Suprapubic skin (tissue), 4 donors: ENCODE measurements at places on chromosomes 1 and 21.
A peak's percentile ranks its signal among the peaks of the same experiment; 100 is the strongest.

GRCh38 chr1:228373681-228374571 is 32.7 kb downstream of the TRIM11 start:
- DNase-seq = peak; percentile 58

GRCh38 chr1:184300446-184300845 is 86.4 kb upstream of the C1orf21 start:
- DNase-seq = no peak

GRCh38 chr1:217196616-217197015 is 434.3 kb downstream of the GPATCH2 start:
- DNase-seq = no peak

GRCh38 chr21:42158846-42159245 is 60.1 kb upstream of the ABCG1 start:
- DNase-seq = peak; percentile 54

DNA sequence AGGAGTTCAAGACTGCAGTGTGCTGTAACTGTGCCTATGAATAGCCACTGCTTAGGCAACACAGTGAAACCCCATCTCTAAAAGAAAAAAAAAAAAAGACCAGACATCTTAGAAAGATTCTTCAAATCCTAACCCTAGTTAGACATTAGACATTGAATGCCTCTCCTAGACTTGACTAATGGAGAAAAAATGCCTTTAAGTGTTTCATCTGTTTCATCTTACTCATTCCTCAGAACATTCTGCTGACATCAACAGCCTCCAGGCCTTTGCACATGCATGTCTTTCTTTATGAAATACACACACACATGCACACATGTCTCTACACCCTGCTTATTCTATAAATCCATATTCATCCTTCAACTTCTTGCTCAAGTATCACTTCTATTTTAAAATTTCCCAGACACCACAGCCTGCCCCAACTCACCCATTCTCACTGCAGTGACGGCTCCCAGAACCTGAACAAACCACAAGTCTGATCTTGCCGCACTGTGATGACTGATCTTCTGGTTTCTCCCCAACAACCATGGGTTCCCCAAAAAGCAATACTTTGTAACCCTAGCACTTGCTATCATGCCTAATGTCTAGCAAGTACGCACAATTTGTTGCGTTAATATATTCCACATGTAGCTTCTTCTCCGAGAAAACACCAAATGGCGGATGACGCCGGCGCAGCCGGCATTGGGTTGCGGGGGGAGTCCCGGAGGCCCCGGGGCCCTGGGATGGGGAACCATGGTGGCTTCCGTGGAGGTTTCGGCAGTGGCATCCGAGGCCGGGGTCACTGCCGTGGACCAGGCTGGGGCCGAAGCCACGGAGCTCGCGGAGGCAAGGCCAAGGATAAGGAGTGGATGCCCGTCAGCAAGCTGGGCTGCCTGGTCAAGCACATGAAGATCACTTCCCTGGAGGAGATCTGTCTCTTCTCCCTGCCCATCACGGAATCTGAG is 37.4 kb downstream of the LRRC52 start:
- no peak for DNase-seq

DNA sequence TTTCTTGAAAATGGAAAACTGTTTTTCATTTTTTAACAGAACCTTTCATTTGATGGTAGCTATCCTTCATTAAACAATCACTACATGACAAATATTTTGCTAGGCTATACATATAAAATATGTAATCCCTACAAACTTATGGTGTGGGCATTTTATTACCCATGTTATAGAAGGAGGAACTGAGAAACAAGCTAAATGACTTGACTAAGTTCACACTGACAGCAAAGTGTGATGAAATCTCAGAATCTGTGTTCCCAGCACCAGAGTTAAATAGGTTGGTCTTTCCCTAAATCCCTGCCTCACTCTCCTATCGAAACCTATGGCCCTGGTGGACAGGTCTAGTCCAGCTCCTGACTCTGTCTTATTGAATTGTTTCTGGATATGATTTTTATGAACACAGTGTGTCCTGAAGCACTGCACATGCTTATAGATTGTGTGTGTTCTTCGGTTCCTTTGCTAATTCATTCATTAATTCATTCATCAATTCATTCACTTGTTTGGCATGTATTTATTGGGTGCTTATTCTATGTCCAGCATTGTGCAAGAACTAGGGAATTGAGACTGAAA is 301.0 kb downstream of the GRIK1 start:
- DNase-seq = no peak

- DNase-seq = peak; percentile 67
These were observed 3.7 kb upstream of the FOXO6 start for GRCh38 chr1:41357451-41358101.

DNA sequence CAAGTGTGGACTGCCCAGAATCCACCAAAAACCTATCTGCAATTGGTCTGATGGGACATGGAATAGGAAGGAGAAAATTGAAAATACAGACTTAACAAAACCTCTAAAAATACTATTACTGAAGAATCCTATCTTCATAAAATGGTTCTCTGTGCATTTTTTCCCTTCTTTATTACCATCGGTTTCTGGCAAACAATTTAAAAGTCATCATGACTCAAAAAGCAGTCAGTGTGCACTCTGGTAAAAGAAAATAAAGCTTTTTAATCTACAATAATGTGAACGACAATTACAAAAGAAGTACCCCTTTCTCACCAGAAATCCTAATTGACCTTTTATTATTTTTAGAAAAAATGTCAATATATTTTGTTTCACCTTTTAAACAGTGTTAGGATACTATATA is 186.3 kb downstream of the TPR start:
- no peak for DNase-seq

GRCh38 chr21:45381036-45381787 is 23.8 kb upstream of the COL18A1 start:
- DNase-seq = no peak

- DNase-seq = no peak
These were observed 3.2 kb downstream of the ANGPTL1 start for GRCh38 chr1:178867670-178868069.

DNA sequence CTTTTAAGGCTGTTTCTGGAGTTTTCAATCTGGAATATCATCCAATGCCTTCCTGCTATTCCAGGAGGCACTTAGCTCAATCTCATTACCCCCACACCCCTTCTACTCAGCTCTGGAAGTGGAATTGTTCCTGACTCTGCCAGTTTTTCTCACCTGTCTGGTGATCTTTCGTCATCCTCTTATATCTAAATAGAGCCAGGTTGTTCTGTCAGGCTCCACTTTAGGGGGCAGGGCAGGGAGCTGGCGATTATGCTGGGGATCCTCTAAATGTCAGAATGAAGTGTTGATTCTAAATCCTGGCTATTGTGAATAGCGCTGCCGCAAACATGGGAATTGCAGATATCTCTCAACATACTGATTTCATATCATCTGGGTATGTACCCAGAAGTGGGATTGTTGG is 63.6 kb upstream of the ETV3 start:
- DNase-seq = no peak

DNA sequence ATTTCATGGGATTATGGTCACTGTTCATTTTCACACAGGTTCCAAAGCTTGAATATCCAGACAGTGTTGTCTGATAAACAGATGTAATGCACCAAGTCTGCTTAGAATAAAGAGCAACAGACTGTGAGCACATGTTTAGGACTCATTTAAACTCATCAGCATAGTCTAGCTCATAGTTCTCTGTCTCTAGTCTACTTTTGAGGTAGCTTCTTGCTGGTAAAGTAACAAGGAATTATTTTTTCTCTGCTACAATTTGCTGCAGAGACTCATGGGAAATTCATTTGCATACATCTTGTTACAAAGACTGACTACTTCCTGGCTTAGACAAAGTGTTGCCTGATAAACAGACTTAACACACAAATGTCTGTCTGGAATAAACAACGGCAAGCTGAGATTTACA is 187.2 kb downstream of the NFIA start:
- DNase-seq = no peak

DNA sequence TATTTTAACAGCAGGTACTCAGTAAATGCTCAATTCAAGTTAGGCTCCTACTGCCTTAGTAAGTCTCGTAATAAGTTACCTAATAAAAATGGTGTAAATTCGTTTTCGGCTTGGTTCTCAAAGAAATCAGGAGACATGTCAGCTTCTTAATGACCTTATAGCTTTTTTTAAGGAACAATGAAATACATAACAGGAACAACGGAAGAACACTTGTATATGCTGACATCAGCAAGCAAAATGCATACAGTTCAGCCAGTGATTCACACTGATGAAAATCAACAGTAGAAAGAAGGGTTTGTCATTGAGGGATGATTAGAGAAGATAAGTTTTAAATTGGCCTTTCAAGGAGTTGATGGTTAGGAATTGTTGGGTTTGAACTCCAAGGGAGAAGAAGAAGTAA is 13.3 kb downstream of the RPTN start:
- no peak for DNase-seq

- no peak for DNase-seq
These were observed 64.8 kb upstream of the BACH1 start for GRCh38 chr21:29233611-29234540.

DNA sequence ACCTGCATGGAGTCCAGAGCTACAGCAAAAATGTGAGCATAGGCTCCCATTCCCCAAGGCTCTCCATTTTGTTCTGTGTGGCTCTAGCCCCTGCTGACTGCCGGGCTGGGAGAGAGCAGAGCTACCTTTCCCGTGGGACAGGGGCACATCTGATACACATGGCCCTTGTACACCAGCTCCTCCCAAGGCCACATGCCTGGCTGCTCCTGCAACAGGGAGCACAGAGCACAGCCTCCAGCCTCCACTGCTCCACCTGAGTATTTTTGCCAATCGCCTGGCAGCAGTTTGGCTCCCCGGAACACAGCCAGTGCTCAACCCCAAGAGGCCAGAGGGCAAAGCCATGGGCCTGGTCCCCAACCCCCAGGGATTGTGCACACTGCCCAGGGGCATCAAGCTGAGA is 146.5 kb downstream of the CHD1L start:
- no peak for DNase-seq

GRCh38 chr1:198873696-198874230 is 234.9 kb downstream of the PTPRC start:
- DNase-seq = no peak

DNA sequence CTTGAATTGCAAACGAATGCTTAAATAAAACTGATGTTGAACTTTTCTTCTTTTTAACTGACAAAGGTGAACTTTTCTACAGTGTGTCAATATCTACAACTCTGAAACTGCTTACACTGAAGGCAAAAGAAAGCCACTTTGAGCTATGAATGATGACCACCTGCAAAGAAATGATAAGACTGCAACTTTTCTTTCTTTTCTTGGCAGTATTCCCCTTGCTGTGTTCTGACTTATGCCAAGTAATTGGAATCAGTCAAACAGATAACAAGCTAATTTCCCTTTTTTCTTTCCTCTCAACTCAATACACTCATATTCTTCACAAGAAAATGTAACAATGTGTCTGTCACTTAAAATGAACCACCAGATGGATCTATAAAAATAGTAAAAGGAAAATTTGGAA is 588.1 kb upstream of the BRINP3 start:
- no peak for DNase-seq

GRCh38 chr1:39229504-39229903 is 25.0 kb downstream of the MACF1 start:
- no peak for DNase-seq

- DNase-seq = peak; percentile 27
These were observed 73.8 kb downstream of the UMODL1 start for GRCh38 chr21:42144679-42145568.

- peak; percentile 73 for DNase-seq
These were observed 20.5 kb downstream of the PRXL2B start for GRCh38 chr1:2606881-2607621.

GRCh38 chr1:64917328-64917861 is 49.0 kb downstream of the JAK1 start:
- peak; percentile 75 for DNase-seq

GRCh38 chr1:39683591-39684312 is 7.5 kb downstream of the HPCAL4 start:
- no peak for DNase-seq
